Type B pancreatic cell (in vitro differentiated cells): ENCODE measurements at places on chromosomes 2 and 18.

- no peak for DNase-seq
Measured at GRCh38 chr2:216017365-216017764, 4.0 kb upstream of the MREG start.

DNA sequence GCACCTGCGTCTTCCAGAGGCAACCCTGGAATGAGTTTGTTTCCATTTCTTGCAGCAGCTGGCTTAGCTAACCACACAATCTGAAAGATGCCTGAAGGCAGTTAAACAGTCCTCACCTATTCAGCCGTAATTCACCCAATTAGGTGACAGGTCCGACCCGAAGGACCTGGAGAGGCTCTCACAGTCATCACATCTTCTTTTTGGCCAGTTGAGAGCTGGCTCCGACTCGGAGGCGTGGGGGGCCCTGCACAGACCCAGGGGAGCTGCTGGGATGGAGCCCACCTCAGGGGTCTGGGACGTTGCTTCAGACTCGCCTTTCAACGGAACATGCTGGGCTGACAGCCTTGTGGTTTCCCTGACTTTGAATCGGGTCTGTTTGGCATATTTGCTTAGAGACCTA lies 187.3 kb downstream of the RTP5 start:
- DNase-seq: no peak

DNA sequence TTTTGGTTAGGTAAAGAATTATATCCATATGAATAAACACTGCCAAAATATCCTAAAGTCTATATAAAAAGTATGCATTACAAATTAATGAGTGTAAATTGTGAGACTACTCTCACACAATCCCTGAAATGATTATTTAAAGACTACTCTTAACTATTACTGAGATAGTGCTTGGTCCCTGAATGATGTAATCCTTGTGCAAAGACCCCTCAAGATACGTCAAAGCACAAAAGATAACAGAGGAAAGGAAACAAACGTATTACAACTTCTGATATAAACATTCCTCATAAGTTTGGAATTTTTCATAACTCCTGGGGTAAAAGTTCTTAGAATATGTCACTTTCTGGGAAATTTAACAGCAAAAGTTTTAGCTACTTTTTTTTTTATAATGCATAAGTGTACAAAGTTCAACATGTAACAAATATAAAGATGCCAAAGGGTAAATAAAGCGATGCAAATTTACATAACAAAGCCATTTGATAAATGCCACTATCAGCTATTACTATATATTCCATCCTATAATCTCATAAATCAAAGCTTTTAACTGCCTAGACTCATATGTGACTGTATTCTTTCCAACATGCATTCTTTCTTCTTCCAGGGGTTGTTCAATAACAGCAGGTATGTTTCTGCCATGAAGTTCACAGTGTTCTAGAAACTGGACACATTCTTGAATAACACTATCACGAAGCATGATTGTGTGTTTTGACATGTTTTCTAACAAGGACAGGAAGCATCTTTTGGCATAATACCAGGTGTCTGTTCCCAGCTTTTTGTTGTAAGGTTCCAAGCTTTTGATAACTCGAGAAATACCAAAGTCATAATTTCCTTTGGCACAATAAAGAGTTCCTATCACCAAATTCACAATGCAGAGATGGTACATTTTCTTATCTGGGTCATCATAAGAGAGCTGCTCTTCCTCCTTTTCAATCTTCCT lies 158.0 kb downstream of the AGPS start:
- DNase-seq: no peak

GRCh38 chr2:69383176-69383812 lies 3.7 kb downstream of the GFPT1 start:
- DNase-seq: no peak

GRCh38 chr2:111061191-111061590 lies 59.5 kb upstream of the BCL2L11 start:
- no peak for DNase-seq

- no peak for DNase-seq
Measured at GRCh38 chr2:2656115-2657011, 325.3 kb upstream of the MYT1L start.

DNA sequence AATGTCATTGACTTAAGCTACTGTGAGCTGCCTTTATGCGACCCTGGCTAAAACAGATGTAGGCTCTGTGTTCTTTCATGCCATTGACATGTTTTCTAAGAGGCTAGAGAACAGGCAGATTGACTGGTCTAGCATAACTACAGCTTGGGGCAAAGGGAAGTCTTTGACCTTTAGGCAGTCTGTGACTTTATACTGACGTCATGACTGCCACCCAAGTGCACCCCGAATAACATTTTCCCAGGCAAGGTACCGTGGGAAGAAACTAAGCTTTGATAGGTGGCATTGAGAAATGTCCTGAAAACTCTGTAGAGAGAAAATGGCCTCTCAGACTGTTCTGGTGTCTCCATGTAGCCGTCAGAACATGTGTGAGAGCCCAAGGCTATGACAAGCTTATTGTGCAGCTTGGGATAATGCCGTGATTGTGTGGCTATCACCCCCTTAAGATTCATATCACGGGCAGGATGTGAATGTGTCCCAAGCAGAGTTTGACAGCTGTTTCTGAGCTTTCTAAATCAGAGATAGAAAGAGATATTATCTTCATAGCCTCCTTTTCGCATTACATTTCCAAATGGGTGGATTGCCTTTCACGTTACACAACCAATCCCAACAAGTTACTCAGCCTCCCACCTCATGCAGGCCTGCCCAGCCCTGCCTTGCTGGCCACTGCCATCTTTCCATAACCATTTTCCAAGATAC lies 672.2 kb upstream of the ACVR2A start:
- DNase-seq: no peak

GRCh38 chr2:8577573-8577972 lies 104.3 kb upstream of the ID2 start:
- peak; percentile 45 for DNase-seq

DNA sequence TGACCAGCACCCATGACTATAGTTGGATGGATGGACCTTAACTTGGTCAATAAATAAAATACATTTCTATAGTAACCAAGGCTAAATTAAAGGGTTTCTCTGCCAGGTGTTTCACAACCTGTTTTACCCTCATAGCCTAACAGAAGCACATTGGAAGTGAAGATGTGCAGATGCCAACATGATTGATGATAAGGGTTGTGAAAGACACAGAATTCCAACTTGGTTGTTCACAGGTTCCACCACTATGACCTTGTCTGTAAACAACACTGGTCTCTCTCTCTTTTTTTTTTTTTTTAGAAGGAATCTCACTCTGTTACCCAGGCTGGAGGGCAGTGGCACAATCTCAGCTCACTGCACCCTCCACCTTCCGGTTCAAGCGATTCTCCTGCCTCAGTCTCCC lies 37.5 kb upstream of the PTH2R start:
- DNase-seq: no peak

GRCh38 chr2:80255918-80256781 lies 48.4 kb downstream of the LRRTM1 start:
- no peak for DNase-seq

GRCh38 chr2:105339414-105339813 lies 2.1 kb downstream of the C2orf49 start:
- DNase-seq: no peak

DNA sequence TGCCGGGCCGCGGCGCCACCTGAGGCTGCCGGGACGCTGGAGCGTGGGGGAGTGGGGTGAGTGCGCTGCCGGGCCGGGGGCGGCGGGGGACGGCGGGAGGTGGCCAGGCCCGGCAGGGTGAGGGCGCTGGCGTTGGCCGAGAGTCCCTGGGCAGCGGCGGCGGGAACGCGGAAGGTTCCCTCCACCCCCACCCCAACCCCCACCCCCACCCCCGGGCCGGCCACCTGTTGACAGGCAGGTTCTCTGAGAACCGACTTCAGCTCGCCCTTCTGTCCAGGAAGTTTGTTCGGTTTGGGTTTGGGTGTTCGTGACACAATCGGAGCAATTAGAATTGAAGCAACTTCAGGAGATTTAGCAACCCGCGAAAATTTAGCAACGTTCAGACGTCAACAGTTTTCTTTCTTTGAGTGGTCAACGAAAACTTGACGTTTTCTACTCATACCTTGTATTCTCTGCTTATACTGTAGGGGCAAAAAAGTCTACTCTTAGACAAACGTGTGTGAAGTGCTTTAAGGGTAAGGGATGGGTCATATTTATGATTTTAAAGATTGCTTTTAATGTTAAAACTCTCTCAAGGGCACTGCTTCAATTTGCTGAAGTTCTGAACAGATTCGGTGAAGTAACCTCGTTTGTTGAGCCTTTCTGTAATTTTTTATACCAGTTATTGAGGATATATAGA lies 9.3 kb downstream of the OTX1 start:
- DNase-seq: no peak

DNA sequence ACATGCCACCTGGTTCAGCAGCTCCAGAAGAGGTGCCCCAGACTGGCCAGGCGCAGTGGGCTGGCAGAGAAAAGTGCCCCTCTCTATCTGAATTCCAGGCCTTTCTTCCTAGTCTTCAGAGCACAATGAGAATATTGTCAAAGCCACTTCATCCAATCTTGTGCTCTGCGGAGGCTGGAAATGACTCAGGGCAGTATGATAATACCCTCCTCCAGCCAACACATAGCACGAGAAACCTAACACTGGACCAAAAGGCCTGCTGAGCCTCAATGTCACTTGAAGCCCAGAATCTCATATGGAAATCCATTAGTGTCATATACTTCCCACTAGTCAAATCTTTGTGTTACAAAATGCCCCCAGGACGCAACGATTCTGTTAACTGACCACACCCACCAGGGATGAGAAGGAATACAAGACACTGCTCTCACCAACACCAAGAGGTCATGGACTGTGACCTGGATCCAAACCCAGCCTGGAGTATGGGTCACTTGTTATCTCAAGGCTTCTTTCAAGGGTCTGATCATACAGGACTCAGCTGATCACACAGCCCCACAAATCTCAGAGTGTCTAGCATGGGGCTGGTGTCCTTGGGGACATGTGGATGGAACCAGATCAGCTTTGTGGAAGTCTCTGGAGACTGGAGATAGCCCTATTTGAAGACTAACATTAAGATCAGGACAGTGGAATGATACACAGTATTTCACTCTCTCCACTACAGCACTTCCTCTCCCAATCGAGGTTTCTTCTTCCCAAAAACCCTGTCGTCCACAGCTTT lies 10.1 kb downstream of the KIF3C start:
- no peak for DNase-seq

GRCh38 chr2:203451689-203452088 lies 83.4 kb downstream of the RAPH1 start:
- DNase-seq: no peak

DNA sequence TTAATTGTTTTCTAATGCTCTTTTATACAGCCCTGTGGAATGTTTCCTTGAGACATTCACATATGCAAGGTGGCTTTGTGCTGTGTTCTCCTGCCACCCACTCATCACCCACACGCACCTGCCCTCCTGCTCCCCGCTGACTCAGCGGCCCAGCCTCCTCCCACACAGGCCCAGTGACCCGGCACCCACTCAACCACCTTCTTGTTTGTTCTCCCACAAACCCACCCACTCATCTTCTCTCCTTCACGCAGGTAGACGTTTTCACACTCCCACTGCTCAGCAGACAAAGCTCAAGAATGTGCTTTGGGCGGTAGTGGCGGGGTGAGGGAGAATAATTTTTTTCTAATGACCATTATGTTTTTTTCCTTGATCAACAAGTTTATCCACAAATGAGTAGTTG lies 28.6 kb upstream of the NEMP2 start:
- DNase-seq: no peak

DNA sequence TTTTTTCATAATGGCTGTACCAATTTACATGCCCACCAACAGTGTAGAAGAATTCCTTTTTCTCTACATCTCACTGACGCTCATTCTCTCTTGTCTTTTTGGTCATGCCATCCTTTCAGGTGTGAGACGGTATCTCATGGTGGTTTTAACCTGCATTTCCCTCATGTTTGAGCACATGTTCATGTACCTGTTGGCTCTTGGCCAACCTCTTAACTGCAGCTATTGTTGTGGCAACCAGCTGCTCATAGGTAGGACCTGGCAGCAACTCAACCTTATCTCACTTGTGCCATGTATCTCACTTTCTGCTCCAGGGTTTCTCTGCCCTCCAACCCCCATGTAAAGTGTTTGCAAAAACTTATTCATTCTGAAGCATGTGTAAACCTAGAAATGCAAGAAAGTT lies 167.5 kb downstream of the UPP2 start:
- no peak for DNase-seq

- no peak for DNase-seq
Measured at GRCh38 chr2:175462246-175462645, 280.7 kb upstream of the ATP5MC3 start.

DNA sequence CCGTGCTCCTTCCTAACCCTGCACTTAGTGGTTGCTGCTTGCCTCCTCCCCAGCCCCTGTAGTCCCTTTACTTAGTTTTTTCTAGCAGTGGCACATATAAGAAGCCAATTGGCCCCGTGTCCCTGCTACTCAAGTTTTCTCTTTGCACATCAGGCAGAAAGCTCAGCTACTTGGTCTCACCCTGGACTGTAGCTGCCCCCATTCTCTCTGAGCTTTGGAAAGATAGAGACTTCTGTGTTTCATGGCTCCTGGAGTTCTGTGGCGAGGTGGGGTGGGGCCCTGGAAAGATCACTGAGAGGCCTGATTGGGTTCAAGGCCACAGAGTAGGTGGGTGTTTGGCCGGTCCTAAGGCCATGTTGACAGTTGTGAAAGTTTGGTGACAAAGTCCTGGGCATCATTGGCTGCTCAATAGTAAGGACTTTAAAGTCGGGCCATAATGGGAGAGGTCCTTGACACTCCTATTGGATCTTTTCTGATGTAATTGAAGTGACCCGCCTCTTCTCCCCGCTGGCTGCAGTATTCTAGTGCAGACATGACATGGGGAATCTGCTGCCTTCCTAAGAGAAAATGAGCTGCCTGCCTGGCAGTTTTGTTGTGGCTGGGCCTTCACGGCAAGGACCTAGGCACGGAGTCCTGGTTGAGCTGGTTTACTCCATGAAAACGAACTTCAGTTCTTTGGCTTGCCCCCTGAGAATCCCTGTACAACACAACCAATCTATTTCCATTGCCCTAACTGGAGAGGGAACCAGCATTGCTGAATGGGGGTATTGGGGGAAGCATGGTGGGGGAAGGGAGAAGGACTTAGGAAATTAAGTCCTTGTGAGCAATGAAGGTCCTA lies 26.2 kb upstream of the CYP27A1 start:
- DNase-seq: no peak

GRCh38 chr2:180734382-180734781 lies 246.0 kb upstream of the UBE2E3 start:
- DNase-seq: no peak

GRCh38 chr2:99487906-99488305 lies 1.9 kb downstream of the REV1 start:
- DNase-seq: no peak

GRCh38 chr2:200578778-200579177 lies 7.0 kb upstream of the AOX1 start:
- no peak for DNase-seq
